Caki2 (cell line): ENCODE measurements at places on chromosomes 1 and 21.

DNA sequence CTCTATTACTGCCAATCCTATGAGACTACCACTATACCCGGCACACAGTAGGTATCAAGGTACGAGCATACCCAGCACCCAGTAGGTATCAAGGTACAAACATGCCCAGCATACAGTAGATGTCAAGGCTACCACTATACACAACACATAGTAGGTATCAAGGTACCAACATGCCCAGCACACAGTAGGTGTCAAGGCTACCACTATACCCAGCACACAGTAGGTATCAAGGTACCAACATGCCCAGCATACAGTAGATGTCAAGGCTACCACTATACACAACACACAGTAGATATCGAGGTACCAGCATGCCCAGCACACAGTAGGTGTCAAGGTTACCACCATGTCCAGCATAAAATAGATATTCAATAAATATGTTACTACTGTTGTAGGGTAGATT is 98.4 kb downstream of the C1orf94 start:
- no peak for DNase-seq

GRCh38 chr1:163071405-163072255 is 2.5 kb downstream of the RGS4 start:
- peak; percentile 80 for DNase-seq

DNA sequence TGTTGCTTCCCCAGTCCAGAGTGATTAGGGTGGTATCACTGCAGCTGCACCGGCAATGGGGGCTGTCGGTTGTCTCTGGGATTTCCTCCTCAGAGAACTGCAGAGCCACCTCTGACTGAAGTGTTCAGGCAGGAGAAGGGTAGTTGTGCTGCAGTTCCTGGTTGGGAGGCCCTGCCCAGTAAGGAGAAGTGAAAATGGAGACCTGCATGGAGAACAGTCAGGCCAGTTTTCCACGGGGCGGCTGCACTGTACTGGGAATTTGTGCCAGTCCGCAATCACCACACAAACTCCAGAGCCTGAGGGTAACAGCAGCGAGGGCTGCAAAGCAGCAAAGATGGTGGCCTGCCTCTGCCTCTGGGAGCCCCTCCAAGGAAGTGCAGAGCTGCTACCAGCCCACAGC is 58.1 kb upstream of the CCDC190 start:
- no peak for DNase-seq

DNA sequence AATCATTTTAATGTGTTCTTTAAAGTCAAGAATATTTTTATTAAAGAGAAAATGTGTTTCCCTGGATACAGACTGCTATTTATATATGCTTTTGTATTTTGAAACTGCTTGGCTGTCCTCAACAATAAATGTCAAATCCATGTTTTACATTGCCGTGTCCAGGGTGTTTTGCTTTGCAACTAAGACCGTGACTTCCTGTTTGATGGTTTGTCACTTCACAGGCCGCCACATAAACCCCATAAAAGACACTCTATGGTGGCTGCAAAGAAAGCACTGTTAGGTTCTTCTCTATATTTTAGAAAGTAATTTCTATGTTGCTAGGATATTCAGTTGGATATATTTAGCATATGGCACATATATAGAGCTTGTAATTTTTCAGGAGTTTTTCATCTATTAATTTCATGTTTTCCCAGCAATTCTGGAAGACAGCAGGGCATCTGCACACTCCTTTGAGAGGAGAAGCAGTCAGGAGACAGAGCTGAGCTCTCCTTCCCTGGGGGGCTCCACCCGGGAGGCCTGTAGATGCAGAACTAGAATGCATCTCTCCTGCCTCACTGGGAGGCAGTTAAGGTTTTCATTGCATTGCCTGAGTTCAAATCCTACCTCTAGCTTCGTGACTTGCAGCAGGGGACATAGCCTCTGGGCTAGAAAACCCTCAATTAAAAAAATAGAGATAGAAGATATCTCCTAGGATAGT is 33.1 kb downstream of the PRDM2 start:
- DNase-seq: no peak

- DNase-seq: no peak
These were observed 152.3 kb downstream of the FCRL5 start for GRCh38 chr1:157399984-157400382.

GRCh38 chr1:80876035-80876434 is 924.7 kb upstream of the ADGRL2 start:
- DNase-seq: no peak

DNA sequence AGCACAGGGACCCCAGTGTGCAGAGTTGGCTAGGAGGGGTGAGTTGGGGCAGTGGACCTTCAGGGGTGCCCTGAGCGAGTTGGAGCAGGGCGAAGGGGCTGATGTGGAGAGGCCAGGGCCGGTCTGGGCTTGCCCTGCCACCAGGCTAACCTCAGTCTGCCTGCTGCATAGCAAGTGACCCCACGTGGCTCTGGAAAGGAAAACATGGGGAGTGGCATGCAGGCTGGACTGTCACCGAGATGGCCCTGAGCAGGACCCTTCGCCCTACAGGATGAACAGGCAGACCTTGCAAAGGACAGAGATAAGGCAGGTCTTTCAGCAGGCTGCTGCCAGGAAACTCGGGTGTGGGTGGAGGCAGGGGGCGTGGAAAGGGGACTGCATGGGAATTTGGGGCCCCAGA is 51.5 kb downstream of the FOXO6 start:
- no peak for DNase-seq
